ENCODE measurements at places on chromosomes 4 and X.

GRCh38 chrX:84876876-84877275, 126.8 kb upstream of the APOOL start:
- no peak for DNase-seq

DNA sequence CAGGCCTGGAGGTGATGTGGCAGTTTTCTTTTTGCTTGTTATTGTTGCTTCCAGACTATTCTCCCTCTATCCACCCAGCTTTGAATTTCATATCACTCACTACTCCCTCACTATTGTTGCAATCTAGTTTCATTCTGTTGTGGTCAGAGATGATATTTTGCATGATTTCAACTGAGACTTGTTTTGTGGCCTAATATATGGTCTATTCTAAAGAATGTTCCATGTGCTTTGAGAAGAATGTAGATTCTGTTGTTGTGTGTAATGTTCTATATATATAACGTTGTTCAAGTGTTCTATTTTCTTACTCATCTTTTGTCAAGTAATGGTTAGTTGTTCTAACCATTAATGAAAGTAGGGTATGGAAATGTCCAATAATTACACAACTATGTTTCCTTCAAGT, 59.0 kb downstream of the THOC2 start:
- no peak for DNase-seq

DNA sequence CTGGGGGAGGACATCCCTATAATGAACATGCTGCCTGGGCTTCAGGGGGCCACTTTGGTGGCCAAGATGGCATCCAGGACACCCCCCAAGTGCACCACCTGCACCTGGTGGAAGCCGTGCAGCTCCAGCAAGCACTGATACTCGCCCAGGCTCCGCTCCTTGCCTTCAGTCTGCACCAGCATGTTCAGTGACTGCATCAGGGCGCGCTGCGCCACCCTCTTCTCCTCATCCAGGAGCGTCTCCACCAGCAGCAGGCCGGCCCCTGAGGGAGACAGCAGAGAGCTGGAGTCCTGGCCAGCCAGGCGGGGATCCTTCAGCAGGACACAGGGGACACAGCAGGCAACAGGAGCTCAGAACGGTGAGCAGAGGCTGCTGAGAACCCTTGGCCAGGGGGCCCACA, 11.3 kb upstream of the SLC25A6 start:
- no peak for DNase-seq

- peak; percentile 17 for DNase-seq
Measured at GRCh38 chrX:17007134-17007768, 60.8 kb downstream of the REPS2 start.

DNA sequence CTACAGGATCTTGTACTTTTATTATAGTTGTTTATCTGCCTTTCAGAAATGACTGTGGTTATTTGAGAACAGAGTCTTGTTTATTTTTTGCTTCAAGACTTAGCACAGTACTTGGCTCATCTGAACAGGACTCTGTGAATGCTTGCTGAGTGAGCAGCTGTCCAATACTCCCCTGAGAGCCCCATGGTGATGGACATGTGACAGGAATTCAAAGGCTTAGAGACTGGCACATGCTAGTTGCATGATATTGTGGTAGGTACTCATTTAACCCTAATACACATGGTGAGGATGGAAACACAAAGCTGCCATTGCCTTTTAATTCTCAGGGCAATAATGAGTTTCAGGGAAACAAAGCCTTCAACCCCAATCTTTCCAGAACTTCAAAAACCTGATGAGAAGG, 97.3 kb downstream of the GEMIN8 start:
- DNase-seq: no peak

DNA sequence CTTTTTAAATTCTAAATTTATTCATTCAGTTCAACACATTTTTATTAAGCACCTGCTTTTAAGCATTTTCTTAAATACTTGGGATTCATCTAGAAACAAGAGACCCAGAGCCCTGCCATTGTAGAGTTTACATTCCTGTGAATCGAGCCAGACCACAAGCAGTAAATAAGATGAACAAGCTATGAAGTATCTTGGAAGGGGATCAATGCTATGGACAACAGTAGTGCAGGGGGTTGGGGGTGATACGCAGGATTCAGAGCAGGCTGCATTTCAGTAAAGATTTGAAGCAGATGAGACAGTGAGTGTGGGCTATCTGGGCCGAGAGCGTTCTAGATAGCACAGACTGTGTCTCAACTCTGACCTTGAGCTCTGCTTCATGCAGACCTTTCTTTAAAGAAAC, 35.1 kb downstream of the CLDN22 start:
- DNase-seq: no peak

- no peak for DNase-seq
Measured at GRCh38 chrX:130719413-130719812, 183.6 kb downstream of the ENOX2 start.
